ENCODE measurements at places on chromosomes 16 and 17.

- no peaks in the 10 kb centered on the region for H3K4me1 ChIP-seq
- H3K27ac ChIP-seq: no peak overlapping the region
- no peaks in the 10 kb centered on the region for H3K27me3 ChIP-seq
- no peak overlapping the region for H3K4me3 ChIP-seq
Observed at GRCh38 chr17:77707546-77707945, 251.0 kb upstream of the TNRC6C start.

- no peaks in the 10 kb centered on the region for H3K36me3 ChIP-seq
- H3K4me1 ChIP-seq: peaks cover 13% of the 10 kb centered on the region
- H3K27me3 ChIP-seq: no peaks in the 10 kb centered on the region
- no peak overlapping the region for H3K4me3 ChIP-seq
- DNase-seq: no peak
Observed at GRCh38 chr17:61064087-61064951, 335.3 kb upstream of the TBX2 start.

DNA sequence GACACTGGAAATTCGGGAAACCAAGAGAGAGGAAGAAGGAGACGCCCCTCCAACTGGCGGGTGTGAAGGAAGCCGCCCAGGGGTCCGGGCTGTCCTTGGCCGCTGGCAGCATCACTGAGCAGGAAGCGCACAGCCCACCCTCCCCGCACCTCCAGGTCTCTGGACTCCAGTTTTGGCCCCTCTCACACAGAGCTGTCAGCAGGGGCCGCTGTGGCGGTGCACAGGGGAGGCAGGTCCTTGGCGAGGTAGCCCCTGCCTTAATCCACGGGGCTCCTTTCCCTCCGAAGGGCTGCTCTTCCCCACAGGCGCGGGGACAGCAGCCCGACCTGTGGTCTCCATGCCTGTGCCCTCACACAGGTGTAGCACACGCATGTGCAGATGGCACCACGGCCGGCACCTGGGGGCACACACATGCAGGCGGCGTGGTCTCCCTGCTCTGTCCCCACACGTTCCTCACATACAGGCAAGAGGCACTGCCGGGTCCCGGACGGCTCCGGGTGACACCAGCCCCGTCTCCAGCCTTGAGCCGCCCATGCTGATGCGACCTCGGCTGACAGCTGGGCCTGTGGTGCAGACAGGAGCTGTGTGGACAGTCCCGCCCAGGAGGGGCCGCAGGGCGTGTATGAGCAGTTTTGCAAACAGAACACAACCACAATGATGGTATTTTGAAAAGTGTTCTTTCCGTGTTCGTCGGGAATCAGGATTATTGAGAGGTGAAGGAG, 26.6 kb upstream of the CHMP6 start:
- peaks cover 14% of the 10 kb centered on the region for H3K4me1 ChIP-seq
- H3K36me3 ChIP-seq: no peaks in the 10 kb centered on the region
- H3K27me3 ChIP-seq: no peaks in the 10 kb centered on the region
- H3K27ac ChIP-seq: no peak overlapping the region

GRCh38 chr16:50462793-50463507, 85.2 kb upstream of the NKD1 start:
- H3K27me3 ChIP-seq: no peaks in the 10 kb centered on the region
- peaks cover 5% of the 10 kb centered on the region for H3K4me1 ChIP-seq
- no peak overlapping the region for H3K4me3 ChIP-seq
- no peak for DNase-seq
- no peak overlapping the region for H3K27ac ChIP-seq
- no peaks in the 10 kb centered on the region for H3K36me3 ChIP-seq

GRCh38 chr17:78048346-78049292, 79.9 kb downstream of the TMC6 start:
- peaks cover 13% of the 10 kb centered on the region for H3K36me3 ChIP-seq
- DNase-seq: no peak
- no peak overlapping the region for H3K27ac ChIP-seq
- H3K4me3 ChIP-seq: no peak overlapping the region
